ENCODE measurements at places on chromosomes 11 and 22. TPM values are rescaled to one million over a fixed set of nuclear protein-coding genes. Genes with fewer than 3 reads are reported as not detected.

- DNase-seq, result peak; percentile 31
These were observed 114.4 kb downstream of the PLEKHA7 start for GRCh38 chr11:16899708-16900303.

DNA sequence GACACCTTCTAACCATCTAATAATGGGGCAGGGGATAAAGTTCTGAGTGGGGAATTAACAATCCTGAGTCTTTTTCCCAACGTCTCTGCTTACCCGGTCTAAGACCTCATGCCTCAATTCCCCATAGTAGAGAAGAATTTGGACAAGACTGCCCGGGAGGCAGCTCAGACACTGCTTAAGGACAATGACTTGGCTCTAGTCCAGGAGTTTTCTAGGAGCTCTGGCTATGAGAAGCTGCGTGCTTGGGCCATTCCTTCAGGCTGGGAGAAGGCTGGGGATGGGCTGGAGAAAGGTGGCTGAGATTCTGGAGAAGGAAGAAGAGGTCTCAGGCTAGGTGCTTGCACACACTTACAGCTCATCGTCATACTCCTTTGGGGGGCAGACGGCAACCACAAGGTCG lies 19.8 kb upstream of the ABCC8 start:
- DNase-seq, result no peak

The UPK3A gene
- not detected for total RNA-seq

The CLP1 gene
- total RNA-seq, result 7.3 TPM

DNA sequence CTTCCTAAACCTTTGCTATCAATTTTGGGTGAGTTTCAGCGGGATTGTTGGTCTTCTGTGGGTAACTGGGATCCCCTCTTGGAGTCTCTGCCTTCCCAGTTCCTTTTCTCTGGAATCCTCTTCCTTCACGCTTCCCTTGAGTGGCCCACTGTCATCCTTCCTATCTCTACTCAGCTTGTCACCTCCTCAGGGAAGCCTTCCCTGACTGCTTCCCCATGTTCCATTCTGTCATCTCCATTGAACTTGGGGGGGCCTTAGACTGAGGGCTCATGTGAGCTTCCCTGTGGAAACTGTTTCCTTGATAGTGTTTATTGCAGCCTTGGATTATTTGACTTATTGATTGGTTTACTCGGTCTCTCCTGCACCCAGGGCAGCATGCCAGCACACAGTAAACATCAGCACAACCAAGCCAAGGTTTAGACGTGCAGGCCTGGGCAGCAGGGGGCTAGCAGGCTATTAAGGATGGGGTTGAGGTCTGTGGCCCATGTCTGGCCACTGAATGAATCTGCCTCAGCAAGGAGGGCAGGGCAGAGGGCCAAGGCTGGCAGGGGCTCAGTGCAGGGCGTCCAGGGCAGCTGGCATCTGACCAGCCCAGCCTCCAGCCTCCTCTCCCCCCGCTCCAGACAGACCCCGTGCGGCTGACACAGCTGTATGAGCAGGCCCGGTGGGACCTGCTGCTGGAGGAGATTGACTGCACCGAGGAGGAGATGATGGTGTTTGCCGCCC lies 7.2 kb downstream of the TRPT1 start:
- DNase-seq, result peak; percentile 89

The PACSIN3 gene
- total RNA-seq, result 30.7 TPM

- DNase-seq, result no peak
These were observed 18.1 kb upstream of the NCAM1 start for GRCh38 chr11:112942966-112943643.

DNA sequence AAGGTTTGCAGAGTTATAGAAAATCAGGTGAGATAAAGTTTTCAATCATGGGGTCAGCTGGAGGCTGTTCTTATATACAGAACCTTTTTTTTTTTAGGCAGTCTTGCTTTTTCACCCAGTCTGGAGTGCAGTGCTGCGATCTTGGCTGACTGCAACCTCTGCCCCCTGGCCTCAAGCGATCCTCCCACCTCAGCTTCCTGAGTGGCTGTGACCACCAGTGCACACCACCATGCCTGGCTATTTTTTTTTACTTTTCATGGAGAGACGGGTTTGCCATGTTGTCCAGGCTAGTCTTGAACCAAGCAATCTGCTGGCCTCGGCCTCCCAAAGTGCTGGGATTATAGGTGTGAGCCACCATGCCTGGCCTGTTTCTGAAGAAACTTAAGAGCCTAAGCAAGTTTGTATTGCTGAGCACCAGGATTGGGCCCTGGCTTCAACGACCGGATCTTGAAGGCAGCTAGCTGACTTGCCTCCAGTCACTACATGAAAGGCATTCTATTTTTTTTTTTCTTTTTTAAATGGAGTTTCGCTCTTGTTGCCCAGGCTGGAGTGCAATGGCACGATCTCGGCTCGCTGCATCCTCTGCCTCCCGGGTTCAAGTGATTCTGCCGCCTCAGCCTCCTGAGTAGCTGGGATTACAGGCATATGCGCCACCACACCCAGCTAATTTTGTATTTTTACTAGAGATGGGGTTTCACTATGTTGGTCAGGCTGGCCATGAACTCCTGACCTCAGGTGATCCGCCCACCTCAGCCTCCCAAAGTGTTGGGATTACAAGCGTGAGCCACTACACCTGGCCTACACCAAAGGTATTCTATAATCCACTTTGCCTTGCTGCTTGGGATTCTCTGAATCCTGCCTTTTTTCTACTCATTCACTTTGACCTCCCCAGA lies 7.6 kb downstream of the XBP1 start:
- DNase-seq, result peak; percentile 63

Measured in body of pancreas (tissue), 4 donors.